Cortex of kidney (tissue), 1 donor: ENCODE measurements at places on chromosomes 1 and 21.

DNA sequence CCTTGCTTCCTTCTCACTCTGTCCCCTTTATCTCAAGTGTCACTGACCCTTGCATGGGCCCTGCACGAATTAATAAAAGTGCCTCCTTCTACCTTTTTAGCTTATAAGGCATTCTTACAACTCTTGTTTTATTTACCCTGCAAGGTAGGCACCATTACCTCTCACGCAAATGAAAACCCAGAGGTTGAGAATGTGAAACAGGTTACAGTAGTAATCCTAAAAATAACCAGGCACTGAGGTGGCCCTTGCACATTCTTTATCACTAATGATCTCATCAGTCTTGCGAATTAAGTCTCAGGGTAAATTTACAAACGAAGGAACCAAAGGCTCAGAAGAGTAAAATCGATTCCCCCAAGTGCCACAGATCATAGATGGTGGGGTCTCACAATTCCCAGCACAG lies 3.7 kb downstream of the GLIS1 start:
- no peak for DNase-seq

- DNase-seq, result no peak
Observed at GRCh38 chr1:67750691-67751054, 65.7 kb downstream of the GADD45A start.

DNA sequence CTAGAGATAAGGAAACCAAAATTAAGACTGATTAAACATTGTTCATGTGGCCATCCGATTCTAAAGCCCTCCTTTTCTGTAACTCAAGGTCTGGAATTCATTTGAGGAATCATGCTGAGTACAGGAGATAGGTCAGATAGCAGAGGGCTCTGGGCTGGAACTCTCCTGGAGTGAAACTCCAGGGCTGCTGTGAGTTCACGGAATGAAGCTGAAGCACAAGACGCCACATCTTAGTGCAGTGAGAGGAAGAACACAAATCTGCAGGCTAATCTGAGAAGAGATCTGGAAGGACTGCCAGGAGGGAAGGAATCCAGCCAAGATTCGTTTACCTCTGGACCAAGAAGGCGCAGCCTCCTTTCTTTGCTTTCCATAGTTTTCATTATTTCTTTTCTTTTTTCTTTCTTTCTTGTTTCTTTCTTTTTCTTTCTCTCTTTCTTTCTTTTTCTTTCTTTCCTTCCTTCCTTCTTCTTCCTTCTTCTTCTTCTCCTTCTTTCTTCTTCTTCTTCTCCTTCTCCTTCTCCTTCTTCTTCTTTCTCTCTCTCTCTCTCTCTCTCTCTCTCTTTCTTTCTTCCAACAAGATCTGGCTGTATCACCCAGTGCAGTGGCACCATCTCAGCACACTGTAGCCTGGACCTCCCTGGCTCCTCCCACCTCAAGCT lies 74.8 kb upstream of the ATP1B1 start:
- DNase-seq, result no peak

DNA sequence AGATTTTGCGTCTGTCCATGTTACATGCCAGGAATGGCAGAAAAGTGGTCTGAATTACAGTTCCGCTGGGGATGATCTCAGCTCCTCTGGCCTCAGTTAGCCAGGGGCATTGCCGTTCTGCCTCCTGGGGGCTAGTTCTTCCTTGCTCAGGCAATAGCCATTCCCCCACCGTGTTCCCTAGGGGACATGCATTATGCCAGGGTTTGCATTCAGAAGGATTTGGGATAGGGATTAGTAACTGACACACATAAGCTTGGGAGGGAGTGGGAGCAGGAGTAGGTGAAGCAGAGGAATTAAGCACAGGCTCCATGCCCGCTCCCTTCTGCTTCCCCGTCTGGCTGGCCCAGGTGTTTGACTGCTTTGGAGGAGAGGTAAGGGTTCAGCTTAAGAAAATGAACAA lies 12.7 kb downstream of the LRRC71 start:
- no peak for DNase-seq

DNA sequence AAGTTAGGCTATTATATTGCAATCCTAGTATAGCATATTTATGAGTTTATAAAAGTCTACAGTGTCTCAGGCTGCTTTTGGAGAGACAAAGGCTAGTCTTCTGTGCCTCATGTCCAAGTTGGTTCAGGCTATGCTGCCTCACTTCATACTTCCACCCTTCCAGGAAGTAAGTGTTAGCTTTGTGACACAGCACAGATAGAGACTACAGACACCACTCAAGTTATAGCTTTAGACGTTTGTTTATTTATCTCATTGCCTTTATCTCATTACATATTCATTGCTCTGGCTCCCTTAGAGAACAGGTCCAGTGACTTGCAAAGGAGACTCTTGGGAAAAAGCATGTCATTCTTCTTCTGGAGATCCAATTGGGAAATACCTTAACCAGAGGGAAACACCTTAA lies 22.6 kb upstream of the GBP4 start:
- DNase-seq, result no peak

GRCh38 chr21:41641821-41642701 lies 124.8 kb downstream of the RIPK4 start:
- no peak for DNase-seq

DNA sequence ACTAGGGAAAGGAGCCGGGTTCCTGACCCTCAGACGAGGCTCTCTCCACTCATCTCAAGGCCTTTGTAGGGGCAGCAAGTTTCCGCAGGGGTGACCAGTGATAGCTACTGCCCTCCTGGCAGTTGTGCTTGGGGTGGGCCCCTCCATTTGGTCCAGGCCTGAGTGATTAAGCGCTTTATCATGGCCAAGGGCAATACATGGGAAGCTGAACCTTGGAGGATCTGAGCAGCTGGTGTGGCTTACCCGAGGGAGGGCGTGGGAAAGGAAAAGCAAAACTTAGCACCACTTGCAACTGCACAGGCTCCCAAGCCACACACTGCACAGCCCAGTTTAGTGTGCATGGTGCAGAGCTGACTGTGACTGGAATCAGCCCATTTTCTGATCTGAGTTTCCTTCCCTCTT lies 47.8 kb downstream of the GADD45A start:
- DNase-seq, result no peak

DNA sequence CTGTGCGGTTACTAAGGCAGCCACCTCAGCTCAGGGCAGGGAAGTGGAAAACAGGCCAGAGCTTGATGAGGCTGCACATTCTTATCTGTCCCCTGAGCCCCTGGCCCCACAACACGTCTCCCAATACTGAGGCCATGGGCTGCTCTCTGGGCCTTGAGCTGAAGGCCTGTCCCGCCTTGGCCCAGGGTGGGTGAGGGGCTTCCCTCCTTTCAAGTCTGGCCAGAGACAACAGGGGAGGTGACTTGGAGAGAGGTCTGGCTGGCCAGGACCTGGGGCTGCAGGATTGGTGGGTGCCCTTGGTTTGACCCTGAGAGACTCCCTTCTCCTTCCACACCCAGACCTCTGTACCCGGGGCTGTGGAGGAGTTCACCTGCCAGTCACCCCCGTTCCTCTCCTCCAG lies 563.8 kb downstream of the PTPRU start:
- no peak for DNase-seq

- DNase-seq, result no peak
Observed at GRCh38 chr1:10685808-10686403, 110.5 kb downstream of the CASZ1 start.

DNA sequence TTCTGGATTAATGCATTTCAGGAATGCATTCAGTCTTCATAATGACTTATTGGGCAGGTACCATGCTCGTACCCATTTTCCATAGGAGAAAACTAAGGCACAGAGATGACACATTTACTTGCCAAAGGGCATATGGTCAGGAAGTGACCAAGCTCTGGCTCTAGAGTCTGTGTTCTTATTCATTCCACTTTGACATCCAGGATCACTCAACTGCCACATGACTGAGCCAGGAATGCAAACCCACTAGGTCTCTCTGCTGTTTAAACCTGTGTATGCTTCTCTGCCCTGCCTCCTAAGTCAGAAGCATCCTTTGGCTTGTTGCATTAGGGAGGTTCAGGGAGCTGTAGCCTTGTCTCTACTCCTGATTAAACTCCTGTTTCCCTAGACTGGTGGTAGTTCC lies 7.5 kb downstream of the KAZN start:
- DNase-seq, result no peak

GRCh38 chr1:48741380-48741779 lies 35.3 kb downstream of the BEND5 start:
- no peak for DNase-seq

GRCh38 chr1:220687809-220688208 lies 2.4 kb upstream of the C1orf115 start:
- DNase-seq, result no peak

DNA sequence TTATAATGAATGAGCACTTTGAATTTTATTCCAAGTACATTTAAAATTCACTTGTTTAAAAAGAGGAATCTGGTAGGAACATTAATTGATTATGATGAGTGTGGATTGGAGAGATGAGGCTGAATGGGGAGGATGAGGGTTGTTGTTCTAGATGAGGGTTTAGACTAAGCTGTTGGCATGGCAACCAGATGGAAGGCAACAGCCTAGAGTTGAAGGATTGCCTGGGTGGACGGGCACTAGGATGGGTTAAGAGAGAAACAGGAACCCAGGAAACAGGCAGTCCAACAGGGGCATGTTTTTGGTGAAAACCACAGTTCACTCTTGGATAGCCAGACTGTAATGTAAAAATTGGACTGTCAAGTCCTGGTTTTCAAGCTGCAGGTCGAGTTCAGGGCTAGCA lies 125.5 kb downstream of the CHRM3 start:
- DNase-seq, result no peak

DNA sequence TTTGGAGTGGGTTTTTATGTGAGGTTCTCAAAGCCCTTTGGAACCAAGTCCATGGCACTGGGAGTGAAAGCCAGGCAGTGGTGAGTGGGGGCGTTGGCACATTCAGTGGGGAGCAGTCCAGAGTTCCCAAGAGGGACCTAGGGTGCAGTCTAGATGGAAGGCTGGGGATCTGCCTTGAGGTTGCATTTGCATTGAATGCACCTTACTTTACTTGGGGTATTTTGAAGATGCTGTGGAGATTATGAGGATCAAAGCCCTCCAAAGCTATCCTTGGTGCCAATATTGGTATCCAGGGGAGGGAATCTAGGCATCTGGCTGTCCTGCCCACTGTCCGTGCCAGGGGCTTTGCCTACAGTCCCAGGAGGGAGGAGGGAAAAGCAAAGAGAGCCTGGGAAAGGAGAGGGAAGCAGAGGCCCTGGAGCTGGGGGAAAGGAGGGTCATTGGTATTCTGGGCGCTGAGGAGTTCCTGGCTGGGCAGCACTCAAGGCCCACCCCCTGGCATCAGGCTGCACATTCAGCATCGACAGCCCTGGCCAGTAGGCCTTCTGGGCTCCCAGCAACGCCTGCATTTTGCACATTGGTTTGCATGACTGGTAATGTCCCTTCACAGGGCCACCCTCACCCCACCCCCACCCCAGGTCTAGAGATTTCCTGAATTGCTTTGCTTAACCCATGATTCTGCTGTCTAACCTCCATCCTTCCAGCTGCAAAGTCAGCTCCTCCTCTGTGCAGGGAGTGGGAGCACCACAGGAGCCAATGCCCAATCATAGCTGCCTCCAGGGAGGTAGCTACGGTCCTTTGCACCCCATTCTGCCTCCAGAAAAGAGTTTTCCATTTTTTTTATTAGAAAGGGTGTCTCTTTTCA lies 843 bp upstream of the BCAN start:
- no peak for DNase-seq

GRCh38 chr1:242731446-242731845 lies 206.9 kb upstream of the PLD5 start:
- no peak for DNase-seq

- no peak for DNase-seq
Observed at GRCh38 chr21:34886240-34887104, 162.6 kb downstream of the RUNX1 start.

- DNase-seq, result no peak
Observed at GRCh38 chr1:110266834-110267233, 56.7 kb downstream of the KCNC4 start.

DNA sequence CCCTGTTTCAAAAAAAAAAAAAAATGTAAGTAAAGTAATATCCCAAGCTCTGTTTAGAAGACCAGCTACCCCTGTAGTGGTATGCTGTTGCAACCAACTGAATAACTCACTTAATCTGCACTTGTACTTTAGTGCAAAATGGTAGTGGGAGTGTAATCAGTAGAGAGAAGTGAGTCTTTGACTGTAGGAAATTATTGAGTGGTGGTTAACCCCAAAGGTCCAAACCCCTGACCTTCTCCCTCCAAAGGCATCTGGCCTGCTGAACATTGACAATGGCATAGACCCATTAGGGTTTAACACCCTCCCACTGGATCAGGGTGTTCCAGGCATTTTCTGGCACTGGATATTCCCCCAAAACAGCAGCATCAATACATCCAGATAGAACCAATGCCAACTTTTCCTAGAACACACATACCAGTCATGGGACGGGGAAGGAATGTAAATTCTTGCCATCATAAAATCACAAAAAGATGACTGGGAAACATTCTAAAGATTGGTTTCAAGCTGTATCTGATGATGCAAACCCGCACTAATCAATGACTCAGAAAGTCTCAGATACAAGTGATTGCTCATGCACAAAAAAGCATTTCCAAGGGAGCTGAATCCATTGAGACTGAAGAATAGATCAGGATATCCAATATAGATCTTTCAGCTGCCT lies 110.3 kb downstream of the MRPL39 start:
- DNase-seq, result no peak

- no peak for DNase-seq
Observed at GRCh38 chr1:67446893-67447292, 16.7 kb upstream of the SERBP1 start.

GRCh38 chr1:85584923-85585322 lies 4.4 kb downstream of the CCN1 start:
- DNase-seq, result no peak

- no peak for DNase-seq
Observed at GRCh38 chr1:244113532-244114320, 62.6 kb downstream of the ZBTB18 start.

DNA sequence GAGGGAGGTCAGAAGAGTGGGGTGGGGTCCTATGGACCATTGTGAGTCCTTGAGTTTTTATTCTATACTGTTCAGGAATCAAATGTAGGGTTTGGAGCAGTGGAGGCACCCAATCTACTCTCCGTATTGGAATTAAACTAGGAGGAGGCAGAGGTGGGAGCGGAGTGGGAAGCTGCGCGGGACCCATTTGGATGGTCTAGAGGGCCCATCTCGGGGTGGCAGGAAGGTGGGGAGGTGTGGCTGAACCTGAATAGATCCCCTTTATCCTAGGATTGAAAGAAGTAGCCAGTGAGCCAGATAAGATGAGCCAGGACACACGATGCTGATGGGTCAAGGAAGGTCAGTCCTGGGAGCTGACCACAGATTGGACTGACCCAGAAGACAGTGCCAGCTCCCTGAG lies 325.8 kb downstream of the AJAP1 start:
- no peak for DNase-seq

DNA sequence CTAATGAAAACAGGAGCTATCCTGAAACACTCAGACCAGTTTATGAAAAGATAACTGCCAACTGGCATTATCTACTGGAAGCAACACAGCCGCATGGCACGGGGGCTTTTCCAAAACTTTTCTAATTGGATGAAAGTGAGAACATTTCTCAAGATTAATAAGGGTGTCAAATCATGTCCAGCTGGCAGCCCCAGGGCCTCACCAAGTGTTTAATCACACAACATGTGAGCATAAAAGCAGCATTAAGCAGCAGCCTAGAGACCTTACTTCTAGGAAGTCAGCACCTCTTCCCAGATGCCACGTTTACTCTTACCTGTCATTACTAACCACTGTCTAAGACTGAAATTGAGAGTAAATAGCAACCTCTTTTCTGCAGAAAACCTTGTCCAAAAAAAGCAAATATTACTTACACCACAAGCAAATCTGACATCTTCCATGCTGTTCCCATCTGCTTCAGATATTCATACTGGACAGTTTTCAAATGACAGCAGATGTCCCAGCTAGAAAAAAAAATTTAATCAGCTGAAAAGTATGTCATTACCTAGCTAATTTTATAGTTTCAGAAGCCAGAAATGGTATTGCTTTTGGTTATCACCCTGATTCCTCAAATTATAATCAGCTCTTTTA lies 341.5 kb upstream of the ZP4 start:
- DNase-seq, result no peak

GRCh38 chr1:113140176-113140575 lies 67.2 kb downstream of the LRIG2 start:
- no peak for DNase-seq
